CD8-positive, alpha-beta memory T cell (primary cell): ENCODE measurements at places on chromosomes 7 and 10.
A peak's percentile ranks its signal among the peaks of the same experiment; 100 is the strongest.

DNA sequence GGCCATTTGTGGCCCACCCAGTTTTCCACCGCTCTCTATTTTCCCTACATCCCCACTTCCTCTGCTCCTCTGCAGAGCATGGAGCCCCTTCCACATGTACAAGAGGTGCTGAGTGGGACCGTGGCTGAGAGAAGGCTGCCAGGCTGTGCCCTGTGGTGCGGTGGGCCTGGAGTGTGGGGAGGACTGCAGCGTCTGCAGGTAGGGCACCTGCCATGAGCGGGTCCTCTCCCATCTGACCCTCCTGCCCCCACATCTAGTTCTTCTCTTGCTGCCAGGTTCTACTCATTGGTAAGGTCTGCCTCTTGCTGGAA lies 145.6 kb upstream of the FAM20C start:
- no peak overlapping the region for H3K27ac ChIP-seq
- H3K4me1 ChIP-seq, result no peaks in the 10 kb centered on the region
- H3K4me3 ChIP-seq, result no peak overlapping the region
- no peak for DNase-seq
- H3K36me3 ChIP-seq, result no peaks in the 10 kb centered on the region

DNA sequence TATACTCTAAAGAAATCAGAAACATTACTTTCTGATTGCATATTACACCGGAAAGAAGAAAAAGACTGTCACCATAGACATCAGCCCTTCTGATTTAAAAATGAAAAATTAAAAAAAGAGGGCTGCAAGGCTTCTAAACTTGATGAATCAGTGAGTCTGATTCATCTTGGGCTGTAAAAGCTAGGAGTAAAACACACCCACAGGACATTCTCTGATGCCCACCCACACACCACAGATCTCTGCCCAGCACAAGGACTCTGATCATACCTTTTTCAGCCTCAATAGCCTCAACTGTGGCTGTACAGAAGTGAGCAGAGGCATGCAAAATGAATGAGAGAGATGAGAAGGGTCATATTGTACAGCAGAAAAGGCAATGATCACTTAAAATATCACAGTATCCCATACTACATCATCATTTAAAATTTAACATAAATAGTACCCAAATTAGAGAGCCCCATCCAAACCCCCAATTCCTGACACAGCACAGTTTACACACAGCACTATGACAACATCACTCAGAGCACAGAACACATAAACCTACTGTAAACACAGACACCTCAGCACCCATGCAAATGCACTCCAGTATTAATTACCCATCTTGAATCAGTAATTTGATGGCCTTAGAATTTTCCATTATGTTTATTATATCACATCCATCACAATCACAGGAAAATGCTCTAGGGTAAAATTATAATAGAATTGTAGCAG lies 6.4 kb upstream of the MSS51 start:
- H3K27me3 ChIP-seq, result no peaks in the 10 kb centered on the region
- no peaks in the 10 kb centered on the region for H3K4me1 ChIP-seq
- H3K27ac ChIP-seq, result no peak overlapping the region
- peaks cover 11% of the 10 kb centered on the region for H3K36me3 ChIP-seq
- no peak for DNase-seq
- H3K4me3 ChIP-seq, result no peak overlapping the region

DNA sequence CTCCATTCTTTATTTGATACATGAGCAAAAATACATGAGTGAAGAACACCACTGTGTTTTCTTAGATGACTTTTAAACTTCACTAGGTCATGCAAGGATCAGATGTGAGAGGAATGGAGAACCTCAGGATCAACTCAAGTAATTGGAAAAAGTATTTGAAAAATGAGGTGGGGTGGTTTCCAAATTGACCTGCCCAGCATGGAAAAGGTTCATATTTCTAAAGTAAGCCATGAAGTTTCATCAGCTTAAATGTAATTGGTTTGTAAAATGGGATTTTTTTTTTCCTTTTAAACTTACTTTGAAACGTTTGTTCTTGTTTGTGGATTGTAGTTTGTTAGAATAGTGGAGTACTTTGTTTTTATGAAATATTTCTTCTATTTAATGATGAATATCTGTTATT lies 134.8 kb downstream of the MLLT10 start:
- H3K4me1 ChIP-seq, result no peaks in the 10 kb centered on the region
- no peaks in the 10 kb centered on the region for H3K27me3 ChIP-seq
- H3K27ac ChIP-seq, result no peak overlapping the region
- peaks cover 4% of the 10 kb centered on the region for H3K36me3 ChIP-seq
- no peak for DNase-seq
- no peak overlapping the region for H3K4me3 ChIP-seq

- H3K4me1 ChIP-seq, result no peaks in the 10 kb centered on the region
- H3K27me3 ChIP-seq, result no peaks in the 10 kb centered on the region
- DNase-seq, result no peak
- no peaks in the 10 kb centered on the region for H3K36me3 ChIP-seq
Observed at GRCh38 chr7:28678431-28678965, 266.2 kb downstream of the CREB5 start.

GRCh38 chr10:95820363-95820762 lies 64.4 kb downstream of the ENTPD1 start:
- no peak overlapping the region for H3K27ac ChIP-seq
- no peaks in the 10 kb centered on the region for H3K4me1 ChIP-seq
- no peaks in the 10 kb centered on the region for H3K36me3 ChIP-seq
- DNase-seq, result no peak
- H3K4me3 ChIP-seq, result no peak overlapping the region

GRCh38 chr10:91883549-91884444 lies 25.5 kb downstream of the FGFBP3 start:
- no peaks in the 10 kb centered on the region for H3K36me3 ChIP-seq
- no peak overlapping the region for H3K4me3 ChIP-seq

DNA sequence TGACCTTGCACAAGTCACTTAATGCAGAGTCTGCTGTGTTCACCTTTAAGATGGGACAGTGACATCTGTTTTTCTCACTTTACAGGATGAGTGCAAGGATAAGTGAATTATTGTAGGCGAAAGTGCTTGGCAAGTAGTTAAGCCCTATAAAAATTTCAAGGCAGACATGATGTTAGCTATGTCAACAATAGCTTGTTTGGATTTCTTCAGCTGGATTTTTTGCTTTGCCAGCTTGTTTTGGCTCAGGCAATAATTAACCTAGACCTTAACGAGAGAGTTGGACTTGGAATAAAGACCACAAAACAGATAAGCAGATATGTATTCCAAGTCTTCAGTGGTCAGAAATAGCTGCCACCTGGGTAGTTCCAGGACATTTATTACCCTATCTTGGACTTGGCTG lies 255.2 kb downstream of the ARL4A start:
- no peak overlapping the region for H3K4me3 ChIP-seq
- no peaks in the 10 kb centered on the region for H3K4me1 ChIP-seq
- H3K36me3 ChIP-seq, result no peaks in the 10 kb centered on the region
- no peak for DNase-seq

- H3K4me3 ChIP-seq, result peak overlapping the region; percentile 85
- H3K27me3 ChIP-seq, result no peaks in the 10 kb centered on the region
- no peaks in the 10 kb centered on the region for H3K36me3 ChIP-seq
- peaks cover 38% of the 10 kb centered on the region for H3K4me1 ChIP-seq
Observed at GRCh38 chr7:123746931-123747488, 1.8 kb downstream of the WASL start.

DNA sequence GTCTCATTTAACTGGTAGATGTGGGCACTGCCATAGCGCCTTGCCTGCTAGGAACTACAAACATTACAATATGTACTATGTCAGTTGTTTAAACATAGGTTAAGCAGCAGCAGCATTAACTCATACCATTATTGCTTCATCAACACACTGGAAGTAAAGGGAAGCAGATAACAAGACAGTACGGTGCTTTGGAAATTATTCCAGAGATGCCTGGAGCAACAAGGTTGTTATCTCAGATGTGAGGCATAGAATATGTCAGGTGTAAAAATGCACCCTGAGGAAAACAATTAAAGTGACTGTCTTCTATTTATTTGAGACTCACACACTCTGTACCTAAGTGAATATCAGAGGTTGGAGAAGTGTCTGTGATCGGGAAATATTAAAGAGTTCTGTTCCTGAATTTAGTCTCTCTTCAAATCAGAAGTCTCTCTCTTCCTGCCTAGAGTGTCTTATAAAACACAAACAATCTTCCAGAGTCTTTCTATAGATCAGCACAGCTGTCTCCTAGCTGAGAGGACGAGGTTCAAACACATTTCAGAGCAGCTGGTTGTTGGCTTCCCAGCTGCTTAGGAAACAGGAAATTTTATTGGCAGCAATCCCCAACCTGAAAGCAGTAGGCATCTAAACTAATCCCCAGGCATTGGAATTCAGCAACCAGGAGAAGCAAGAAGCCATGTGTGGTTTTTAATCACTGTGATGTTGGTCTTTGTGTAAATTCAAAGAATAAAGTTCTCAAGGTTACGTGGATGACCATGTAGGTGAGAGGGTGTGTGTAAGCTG lies 994.4 kb upstream of the LRRTM3 start:
- H3K4me1 ChIP-seq, result no peaks in the 10 kb centered on the region
- no peaks in the 10 kb centered on the region for H3K27me3 ChIP-seq
- H3K27ac ChIP-seq, result no peak overlapping the region

- no peaks in the 10 kb centered on the region for H3K36me3 ChIP-seq
- peaks cover 34% of the 10 kb centered on the region for H3K4me1 ChIP-seq
- peak overlapping the region; percentile 93 for H3K27ac ChIP-seq
Observed at GRCh38 chr7:158828133-158829020, 932 bp downstream of the ESYT2 start.

- H3K27ac ChIP-seq, result no peak overlapping the region
- H3K27me3 ChIP-seq, result no peaks in the 10 kb centered on the region
- H3K4me1 ChIP-seq, result no peaks in the 10 kb centered on the region
- no peak overlapping the region for H3K4me3 ChIP-seq
- no peak for DNase-seq
Observed at GRCh38 chr7:29457565-29458011, 106.0 kb upstream of the PRR15 start.

DNA sequence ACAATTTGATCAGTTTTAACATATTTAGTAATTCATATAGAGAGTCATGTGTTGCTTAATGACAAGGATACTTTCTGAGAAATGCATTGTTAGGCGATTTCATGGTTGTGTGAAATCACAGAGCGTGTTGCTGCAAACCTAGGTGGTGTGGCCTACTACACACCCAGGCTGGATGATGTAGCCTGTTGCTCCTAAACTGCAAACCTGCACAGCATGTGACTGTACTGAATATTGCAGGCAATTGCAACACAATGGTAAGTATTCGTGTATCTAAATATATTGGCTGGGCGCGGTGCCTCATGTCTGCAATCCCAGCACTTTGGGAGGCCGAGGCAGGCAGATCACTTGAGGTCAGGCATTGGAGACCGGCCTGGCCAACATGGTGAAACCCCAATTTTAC lies 73.7 kb upstream of the BAIAP2L1 start:
- H3K27ac ChIP-seq, result no peak overlapping the region
- H3K36me3 ChIP-seq, result no peaks in the 10 kb centered on the region
- H3K27me3 ChIP-seq, result no peaks in the 10 kb centered on the region
- no peak overlapping the region for H3K4me3 ChIP-seq

DNA sequence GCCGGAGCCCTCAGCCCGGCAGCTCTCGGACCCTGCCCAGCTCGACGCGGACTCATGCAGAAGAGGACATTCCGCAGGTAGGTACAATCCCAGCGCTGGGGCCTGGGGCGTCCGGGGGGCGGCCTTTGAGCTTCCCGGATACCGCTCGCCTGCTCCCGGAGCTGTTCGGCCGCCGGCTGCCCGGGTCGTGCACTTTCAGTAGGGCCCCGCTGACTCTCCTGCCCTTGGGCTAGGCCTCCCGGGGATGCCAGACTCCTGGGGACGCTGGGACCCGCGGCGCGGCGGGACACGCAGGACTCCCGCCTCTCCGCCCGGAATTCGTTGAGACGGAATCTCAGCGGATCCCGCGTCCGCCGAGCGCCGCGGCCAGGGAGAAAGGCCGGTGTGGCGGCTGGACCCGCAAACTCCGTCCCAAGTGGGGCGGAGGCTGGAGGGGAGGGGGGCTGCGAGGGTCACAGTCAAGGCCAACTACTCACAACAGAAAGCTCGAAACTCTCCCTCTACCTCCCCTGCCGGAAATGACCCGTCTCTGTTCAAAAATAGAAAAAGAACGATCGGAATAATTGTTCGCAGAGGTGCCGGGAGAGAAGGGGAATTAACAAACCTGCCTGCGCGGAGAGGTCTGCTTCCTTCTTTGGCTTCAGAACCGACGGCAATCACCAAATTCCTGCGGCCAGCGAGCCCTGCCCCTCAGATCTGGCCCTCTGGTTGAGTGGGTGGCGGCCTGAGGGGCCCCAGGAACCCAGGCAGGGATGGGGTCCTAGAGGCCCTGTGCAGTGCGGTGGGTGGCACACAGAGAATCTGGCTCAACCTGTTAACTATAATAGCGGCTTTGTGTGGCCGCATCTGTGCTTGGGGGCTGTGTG lies 9.2 kb downstream of the TLX1 start:
- H3K27me3 ChIP-seq, result peaks cover 68% of the 10 kb centered on the region
- no peak for DNase-seq
- H3K4me3 ChIP-seq, result no peak overlapping the region

DNA sequence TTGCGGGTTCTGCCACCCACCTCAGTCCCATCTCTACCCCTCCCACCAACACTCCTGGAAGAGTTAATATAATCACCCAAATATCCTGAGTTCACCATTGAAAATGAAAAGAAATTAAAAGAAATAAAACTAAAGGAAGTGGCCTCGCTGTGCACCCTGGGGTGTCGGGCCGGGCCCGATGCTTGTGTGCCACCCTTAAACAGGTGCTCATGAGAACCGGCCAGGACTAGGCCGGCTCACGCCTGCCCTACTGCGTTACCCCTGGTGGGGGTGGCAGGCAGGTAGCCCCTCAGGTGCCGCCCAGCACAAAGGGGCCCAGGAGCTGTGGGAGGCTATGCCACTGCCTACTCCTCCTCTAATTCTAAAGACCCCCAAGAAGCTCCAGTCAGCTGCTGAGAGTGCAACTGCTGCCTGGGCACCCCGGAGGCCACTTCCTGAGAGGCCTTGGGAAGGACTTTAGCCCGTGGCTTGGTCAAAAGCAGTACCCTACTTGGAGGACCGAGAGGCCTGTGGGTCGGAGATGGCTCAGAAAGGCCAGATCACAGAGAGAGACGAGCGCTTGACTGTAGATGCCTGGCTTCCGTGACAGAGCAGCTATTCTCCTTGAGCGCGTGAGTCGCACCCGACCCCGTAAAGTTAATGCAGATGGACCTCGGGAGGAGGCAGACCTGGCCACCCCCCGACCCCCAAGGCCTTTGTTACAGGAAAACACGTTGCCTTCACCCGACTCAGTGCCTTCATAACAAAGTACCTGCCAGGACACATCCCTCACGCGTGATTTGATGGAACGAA lies 51.0 kb upstream of the PPP2R2D start:
- no peaks in the 10 kb centered on the region for H3K4me1 ChIP-seq
- DNase-seq, result no peak
- no peak overlapping the region for H3K4me3 ChIP-seq

GRCh38 chr7:119452401-119452800 lies 820.6 kb upstream of the KCND2 start:
- H3K4me3 ChIP-seq, result no peak overlapping the region
- no peaks in the 10 kb centered on the region for H3K36me3 ChIP-seq
- no peaks in the 10 kb centered on the region for H3K4me1 ChIP-seq
- no peaks in the 10 kb centered on the region for H3K27me3 ChIP-seq
- DNase-seq, result no peak
- H3K27ac ChIP-seq, result no peak overlapping the region

DNA sequence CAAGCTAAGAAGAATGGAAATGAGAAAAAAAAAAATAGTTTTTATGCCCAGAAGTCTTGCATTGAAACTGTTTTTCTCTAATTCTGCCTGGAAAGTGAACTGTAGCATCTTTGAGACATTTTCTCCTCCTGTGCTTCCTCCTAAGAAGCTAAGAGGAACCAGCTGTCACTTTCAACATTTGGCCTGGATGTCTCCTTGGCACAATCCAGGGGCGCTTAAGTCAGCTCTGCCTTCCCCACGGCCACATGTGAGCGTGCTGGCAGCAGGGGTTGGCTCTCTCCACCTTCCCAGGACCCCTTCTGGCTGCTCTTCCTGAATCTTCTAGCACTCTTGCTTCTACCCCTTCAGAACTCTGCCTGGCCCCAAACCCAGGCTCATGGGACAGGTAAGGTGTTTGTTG lies 289.6 kb upstream of the ADARB2 start:
- DNase-seq, result no peak
- no peak overlapping the region for H3K4me3 ChIP-seq
- H3K36me3 ChIP-seq, result no peaks in the 10 kb centered on the region
- H3K27ac ChIP-seq, result no peak overlapping the region
